ENCODE measurements at places on chromosomes 13 and 19.

DNA sequence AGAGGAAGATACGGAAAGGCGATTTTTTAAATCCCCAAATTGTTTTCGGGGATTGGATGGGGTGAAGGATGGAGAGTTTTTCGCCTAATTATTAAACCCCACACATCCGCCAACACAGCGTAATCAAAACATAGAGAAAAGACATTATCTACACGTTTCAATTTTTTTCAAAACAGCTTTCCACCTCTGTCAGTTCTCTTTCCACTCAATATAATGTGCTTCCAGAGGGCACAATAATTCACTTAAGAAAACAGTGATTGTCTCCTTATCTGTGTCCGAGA lies 435 bp upstream of the OBI1 start:
- no peak for DNase-seq

DNA sequence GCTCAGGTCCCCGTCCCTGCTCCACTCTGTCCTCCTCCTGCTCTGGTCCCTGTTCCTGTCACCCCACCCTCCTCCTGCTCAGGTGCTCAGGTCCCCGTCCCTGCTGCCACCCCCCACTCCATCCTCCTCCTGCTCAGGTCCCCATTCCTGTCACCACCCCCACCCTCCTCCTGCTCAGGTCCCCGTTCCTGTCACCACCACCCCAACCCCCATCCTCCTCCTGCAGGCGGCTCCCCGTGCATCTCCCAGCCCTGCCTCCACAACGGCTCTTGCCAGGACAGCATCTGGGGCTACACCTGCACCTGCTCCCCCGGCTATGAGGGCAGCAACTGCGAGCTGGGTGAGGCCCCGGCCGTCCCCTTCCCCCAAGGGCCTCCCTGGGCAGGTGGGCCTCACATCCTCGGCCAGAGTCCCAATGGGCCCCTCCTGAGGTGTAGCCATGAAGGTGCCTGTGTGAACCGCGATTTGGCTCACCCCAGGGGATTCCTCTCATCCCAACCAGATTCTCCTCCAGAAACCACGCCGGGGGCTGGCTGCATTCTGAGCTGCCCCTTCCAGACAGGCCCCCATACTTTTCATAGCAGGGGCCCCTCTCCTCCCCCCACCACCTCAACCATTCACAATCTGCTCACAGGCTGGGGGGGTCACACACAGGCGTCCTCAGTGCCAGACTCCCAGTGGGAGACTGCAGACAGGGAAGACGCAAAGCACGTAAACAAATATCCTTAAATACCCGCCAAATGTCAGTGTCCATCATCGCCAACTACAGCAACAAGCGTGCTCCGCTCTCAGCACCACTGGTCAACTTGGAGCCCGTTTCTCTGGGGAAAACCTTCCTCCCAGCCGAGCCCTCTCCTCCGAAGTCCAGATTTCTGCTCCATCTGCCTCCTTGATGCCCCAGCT lies 4.6 kb downstream of the PROZ start:
- no peak for DNase-seq

GRCh38 chr19:27777242-27777641 lies 1435.7 kb downstream of the UQCRFS1 start:
- no peak for DNase-seq

DNA sequence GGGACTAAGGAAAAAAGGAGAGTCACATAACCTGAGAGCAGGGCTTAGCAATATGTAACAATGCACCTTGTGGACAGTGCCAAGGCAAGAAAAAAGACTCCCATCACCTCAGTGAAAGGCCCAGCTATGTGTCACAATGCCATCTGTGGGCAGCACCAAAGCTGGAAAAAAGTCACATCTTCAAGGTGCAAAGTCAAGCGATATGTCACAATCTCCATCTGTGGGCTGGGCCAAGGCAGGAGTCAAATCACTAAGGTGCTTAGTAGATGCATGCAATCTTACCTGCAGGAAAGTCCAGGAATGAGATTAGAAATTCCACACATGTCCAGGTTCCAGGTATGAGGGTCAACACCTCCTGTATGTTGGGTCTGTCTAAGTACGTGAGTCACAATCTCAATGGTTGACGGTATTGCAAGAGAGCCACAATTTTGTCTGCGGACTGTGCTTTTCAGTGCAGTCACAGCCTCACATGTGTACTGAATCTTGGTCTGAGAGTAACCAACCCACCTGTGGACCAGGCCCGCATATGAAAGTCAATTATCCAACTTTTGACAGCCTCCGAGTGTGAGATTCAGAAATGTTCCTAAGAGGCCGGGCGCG lies 14.8 kb upstream of the ZNF43 start:
- no peak for DNase-seq

DNA sequence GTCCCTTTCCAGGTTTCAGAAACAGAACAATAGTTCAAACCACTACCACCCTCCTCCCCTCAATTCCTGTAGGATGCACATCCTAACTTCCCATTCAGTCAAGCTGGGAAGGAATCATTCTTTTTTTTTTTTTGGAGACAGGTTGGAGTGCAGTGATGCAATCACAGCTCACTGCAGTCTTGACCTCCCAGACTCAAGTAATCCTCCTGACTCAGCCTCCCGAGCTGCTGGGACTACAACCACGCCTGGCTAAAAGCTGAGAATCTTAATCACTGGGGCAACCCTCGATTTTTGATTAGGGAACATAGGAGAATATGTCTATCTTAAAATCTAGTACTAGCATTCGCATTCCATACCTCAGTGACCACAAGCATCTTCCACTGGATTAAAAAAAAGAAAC lies 146.2 kb downstream of the ABCC4 start:
- DNase-seq = no peak

GRCh38 chr13:28047757-28048388 lies 52.5 kb downstream of the FLT3 start:
- DNase-seq = no peak

DNA sequence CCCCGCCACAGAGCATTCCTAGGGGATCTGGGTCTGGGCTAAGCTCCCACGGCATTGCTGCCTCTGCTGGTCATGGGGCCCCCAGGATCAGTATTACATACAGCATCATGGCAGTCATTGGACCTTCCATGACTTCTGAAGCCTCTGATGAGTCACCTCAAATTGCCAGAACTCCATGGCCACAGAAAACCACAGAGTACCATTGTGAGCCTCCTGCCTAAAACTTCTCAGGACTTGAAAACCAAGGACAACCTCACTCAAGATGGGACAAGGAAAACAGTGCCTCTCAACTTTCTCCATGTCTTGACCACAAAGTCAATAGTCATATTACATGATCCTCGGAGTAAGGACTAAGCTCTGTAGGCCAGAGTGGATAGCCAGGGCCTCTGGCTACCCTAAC lies 306.0 kb downstream of the GPC5 start:
- peak; percentile 6 for DNase-seq

GRCh38 chr13:94233401-94233800 lies 246.1 kb downstream of the DCT start:
- DNase-seq = peak; percentile 97

DNA sequence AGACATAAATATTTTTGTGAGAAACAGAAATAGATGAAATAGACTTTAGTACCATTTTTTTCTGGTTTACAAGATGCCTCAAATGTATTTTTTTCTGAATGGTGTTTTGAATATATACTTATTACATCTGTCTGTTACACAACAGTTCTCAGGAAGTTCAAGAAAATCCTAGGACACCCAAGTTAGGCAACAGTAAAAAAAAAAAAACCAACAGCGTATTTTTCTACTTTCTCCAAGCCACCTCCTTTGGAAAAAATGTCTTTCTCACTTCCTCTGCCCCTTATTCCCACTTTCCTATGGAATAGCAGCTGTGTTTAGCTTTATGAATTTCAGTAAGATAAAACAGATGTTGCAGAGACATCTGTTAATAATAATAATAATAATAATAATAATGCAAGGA lies 489.6 kb upstream of the KLF12 start:
- DNase-seq = peak; percentile 32

DNA sequence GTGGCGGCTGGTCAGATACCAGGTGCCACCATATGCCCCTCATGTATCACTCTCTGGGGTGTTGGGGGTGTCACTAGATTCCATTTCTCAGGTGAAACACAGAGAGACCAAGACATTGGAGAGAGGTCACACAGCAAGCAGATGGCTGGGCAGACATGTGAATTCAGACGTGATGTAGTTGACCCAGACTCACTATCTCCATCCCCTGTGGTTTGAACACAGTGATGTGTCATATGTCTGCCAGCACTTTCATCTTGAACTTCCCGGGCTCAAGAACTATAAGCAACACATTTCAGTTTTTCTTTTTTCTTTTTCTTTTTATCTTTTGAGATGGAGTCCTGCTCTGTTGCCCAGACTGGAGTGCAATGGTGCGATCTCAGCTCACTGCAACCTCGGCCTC lies 16.1 kb upstream of the UPF1 start:
- no peak for DNase-seq

- DNase-seq = no peak
These were observed 96.6 kb upstream of the POSTN start for GRCh38 chr13:37695200-37695599.

DNA sequence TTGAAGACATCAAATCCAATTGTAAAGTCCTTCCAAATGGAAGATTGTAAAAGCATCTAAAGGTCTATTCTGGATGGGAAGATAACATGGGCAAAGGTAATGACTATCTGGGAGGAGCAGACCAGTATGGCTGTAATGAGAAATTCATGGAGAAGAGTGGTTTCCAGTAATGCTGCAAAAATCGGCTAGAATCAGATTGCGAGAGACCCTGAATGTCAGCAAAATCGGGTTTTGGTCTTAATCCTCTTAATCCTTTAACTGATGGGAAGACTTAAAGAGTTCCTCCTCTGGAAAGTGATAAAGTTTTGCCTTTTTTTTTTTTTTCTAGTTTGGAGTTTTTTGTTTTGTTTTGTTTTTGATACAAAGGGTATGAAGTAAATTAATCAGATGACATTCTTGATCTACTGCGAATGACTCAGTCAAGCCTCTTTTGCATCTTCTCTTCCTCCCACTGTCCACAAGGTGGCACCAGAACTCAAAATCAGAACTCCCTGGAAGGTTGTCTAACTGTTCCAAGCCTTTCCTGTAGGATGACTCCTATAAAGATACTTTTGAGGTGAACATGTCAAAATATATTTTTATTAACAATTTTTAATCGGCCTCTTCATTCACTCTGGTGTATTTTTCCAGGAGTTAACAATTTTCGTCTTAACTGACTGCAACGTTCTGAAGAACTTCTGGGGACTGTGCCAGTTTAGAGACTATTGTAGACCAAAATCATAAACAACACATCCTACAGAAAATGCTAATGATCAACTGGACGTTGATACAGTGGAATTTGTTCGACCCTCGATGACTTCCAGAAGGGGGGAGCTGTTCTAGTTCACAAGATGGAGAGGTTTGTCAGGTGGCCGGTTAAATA lies 213.3 kb upstream of the MIR17HG start:
- peak; percentile 77 for DNase-seq

- DNase-seq = no peak
These were observed 40.7 kb downstream of the PCCA start for GRCh38 chr13:100129605-100130004.

GRCh38 chr19:58145849-58146248 lies 4.7 kb downstream of the ZNF329 start:
- DNase-seq = no peak

GRCh38 chr13:72194523-72194922 lies 327.5 kb upstream of the DACH1 start:
- no peak for DNase-seq

GRCh38 chr13:50449465-50449864 lies 394.0 kb downstream of the DLEU7 start:
- DNase-seq = no peak

DNA sequence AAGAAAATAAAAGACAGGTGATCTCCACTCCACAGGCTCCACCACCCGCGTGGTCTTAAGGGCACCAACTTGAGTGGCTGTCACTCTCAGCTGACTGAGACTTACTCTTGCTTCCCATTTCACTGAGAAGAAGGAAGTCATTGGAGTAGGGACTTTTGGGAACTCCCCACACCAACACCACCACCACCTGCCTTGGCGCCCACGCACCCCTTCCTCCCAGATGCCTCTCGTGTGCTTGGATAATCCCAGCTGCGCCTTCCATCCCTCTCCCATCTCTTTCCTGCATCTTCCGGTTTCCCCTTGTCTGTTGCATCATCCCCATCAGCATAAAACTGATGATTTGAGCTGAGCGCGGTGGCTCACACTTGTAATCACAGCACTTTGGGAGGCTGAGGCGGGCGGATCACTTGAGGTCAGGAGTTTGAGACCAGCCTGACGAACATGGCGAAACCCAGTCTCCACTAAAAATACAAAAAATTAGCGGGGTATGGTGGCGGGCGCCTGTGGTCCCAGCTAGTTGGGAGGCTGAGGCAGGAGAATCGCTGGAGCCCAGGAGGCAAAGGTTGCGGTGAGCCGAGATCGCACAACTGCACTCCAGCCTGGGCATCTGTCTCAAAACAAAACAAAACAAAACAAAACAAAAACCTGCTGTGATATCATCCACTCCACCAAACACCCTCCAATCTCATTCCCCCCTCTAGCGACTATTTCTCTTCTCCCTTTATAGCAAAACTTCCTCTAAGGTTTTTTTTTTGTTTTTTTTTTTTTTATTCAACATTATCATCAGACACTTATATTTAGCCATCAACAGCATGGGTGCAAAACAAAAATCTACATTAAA lies 25.5 kb downstream of the AP2S1 start:
- no peak for DNase-seq

DNA sequence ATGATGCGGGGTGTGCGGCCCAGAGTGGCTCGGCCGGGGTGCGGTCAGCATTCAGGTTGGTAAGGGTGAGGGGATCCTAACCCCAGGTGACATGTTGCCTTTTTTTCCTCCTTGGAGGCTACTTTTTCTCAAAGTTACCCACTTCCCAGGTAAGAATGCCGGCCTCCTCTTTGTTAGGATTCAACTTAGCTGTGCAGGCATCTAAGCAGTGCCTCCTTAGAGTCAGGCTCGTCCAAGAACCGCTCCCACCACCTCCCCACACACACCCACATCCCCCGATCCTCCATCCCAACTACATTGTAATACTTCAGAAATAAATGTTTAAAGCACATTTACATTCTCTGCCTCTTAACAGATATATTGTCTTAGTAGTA lies 733 bp upstream of the ENOX1 start:
- no peak for DNase-seq

DNA sequence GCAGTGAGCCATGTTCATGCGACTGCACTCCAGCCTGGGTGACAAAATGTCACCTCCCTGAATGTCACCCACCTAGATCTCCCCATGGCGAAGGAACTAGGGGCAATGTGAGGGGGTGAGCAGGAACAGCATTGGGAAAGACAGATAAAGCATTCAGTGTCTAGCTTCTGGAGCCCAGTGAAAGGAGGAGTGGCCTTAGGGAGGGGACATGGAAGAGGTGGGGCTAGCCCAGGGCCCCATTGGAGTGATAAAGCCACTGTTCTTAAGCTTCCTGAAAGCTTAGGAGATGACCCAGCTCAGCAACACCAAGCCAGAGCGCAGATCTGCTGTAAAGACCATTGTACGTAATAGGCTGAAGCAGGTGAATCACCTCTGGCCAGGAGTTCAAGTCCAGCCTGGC lies 13.0 kb upstream of the KCNN1 start:
- no peak for DNase-seq
